Stimulated activated CD4-positive, alpha-beta T cell treated with anti-CD3 and anti-CD28 coated beads, Interleukin-2, amount 100 ng/mL, for 4 hours (primary cell): ENCODE measurements at places on chromosomes 3 and 15.

DNA sequence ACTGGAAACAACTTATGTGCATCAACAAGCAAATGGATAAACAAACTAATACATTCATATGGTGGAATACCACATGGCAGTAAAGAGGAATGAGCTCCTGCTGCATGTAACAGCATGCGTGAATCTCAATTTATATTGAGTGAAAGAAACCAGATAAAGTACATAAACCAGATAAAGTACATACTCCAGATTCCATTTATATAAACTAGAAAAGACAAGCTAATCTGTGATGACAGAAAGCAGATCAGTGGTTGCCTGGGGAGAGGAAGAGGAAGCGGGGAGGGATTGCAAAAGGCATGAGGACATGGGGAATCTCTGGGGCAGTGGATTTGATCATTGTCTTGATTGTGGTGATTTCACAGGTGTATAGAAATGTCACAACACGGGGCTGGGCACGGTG is 34.2 kb downstream of the LIMD1 start:
- no peak for DNase-seq

GRCh38 chr3:22937536-22937935 is 265.6 kb upstream of the UBE2E2 start:
- no peak for DNase-seq

DNA sequence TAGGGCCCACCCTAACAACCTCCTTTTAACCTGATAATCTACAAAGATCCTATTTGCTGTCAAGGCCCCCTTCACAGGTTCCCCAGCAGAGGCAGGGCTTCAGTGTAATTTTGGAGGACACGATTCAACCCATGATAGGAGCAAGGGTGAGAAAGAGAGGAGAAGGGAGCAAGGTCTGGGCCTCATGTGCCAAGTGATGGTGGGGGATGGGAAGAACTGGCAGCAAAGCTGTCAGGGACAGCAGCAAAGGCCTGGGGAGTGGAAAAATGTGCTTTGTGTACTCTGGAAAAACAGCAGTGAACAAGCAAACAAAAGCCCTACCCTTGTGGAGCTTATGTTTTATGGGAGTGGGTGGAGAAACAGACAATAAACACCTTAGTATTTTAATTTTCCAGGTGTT is 2.7 kb upstream of the GALNT15 start:
- DNase-seq = no peak

- no peak for DNase-seq
These were observed 3.5 kb downstream of the PLXND1 start for GRCh38 chr3:129602730-129603560.

- no peak for DNase-seq
These were observed 110.0 kb upstream of the PLSCR5 start for GRCh38 chr3:146715170-146715569.
